ENCODE measurements at places on chromosomes 2 and 18.

DNA sequence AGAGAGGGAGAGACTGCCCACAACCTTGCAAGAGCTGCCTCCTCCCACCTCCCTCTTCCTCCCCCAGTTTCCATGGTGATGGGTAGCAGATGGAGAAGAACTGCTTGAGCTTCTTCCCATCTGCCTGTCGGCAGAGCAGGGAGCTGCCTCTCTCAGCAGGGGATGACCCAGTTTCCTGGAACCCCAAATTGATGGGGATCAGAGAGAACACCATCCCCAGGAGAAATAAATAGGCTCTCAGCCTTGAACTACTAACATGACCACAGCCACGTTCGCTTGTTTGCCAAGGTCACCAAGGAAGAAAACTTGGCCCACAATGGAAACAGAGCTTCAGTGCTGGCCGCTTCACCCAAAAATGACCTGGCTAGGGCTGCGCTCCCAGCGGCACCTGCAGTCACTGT is 82.2 kb downstream of the ADD2 start:
- DNase-seq = no peak

- no peak for DNase-seq
These were observed 51.2 kb downstream of the ANO7 start for GRCh38 chr2:241239552-241240202.

- DNase-seq = no peak
These were observed 71.8 kb upstream of the LRATD1 start for GRCh38 chr2:14560716-14561115.

DNA sequence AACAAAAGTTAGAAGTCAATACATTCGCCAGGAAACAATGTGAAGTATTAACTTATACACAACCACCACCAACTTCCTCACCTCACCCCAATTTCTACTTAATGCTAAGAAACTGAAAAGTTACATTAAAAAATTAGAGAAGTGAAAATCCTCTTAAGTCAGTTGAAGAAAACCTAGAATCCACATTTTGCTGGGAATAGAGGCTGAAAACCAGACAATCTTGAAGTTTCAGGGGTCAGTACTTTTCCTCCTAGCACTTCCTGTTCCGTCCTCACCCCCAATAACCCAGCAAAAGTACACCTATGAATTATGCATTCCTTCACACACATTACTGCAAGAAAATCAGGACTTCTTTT is 6.3 kb downstream of the YES1 start:
- DNase-seq = no peak

DNA sequence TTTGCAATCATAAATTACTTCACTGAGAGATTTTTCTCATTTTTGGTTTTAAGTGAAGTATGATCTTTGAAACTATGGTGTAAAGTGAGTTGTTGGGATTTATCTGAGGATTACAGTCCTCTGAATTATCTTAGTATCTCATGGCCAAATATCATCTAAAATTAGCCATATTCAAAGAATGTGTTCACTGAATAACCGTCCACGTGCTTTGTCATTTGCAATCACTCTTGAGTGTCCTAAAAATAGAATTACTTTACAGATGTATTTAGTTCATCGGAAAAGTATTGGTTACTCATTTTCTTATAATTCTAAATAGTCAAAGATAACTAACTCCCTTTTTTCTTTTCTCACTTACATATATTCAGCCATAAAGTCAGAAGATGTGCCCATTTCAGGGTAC is 141.2 kb downstream of the RTN4 start:
- no peak for DNase-seq

GRCh38 chr18:23138471-23138870 is 3.2 kb downstream of the CABLES1 start:
- no peak for DNase-seq

DNA sequence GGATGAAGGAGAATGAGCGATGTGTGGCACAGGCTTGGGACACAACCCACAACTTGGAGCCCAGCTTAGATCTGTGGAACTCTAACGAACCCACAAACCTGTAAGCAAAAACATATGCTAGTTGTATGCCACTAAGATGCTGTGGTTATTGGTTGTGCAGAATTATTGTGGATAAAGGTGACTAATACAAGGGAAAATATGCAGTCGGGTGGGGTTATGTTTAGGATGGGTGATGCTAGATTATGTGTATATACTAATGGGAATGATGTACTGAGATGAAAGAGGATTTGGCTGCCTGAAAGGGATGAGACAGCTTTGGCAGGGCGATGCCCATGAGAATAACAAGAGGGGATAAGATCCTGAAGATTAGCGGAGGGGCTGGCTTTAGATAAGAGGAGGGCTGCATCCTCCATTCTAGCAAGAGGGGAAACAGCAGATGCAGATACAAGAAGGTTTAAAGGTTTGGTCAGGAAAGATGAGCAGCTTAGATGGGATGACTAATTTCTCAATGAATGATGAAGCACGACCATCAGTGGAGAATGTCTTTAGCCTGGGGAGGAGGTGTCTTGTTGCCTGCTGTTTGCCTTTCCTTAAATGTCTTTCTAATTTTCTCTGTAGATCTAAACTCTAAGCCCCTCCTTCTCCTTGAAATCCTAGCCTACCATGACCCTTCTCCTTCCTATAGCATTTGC is 49.6 kb downstream of the GALNT14 start:
- DNase-seq = no peak

DNA sequence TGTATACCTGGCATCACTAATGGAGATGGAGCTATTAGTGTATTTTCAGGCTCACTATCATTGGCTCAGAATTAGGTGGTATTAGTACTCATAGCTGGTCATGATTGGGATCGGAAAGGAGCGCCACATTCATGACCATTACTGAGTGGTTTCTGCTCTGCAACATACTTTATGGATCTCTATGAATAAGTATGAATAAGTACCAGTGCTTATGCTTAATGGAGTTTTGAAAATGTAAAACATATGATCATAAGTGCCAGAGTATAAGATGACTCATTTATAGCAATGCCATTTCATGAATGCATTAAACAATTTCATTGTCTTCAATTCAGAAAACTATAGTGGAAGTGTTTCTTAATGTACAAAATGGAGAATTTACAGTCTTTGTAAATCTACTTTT is 156.7 kb downstream of the GALNT3 start:
- DNase-seq = no peak

DNA sequence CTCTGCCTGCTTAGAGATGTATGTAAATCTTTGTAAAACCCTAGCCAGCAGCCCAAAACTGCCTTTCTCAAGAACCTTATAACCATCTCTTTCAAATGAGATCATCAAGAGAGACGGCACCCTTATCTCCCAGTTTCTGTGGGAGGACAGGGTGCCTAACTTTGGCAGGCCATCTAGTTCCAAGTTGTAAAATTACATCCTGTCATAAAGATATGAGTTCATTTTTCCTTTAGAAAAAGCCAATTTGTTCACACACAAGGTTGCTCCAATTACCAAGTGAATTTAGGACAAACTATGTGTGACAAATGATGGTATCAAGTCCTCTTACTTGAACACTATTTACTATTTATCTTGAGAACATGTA is 65.3 kb downstream of the MEMO1 start:
- DNase-seq = no peak

DNA sequence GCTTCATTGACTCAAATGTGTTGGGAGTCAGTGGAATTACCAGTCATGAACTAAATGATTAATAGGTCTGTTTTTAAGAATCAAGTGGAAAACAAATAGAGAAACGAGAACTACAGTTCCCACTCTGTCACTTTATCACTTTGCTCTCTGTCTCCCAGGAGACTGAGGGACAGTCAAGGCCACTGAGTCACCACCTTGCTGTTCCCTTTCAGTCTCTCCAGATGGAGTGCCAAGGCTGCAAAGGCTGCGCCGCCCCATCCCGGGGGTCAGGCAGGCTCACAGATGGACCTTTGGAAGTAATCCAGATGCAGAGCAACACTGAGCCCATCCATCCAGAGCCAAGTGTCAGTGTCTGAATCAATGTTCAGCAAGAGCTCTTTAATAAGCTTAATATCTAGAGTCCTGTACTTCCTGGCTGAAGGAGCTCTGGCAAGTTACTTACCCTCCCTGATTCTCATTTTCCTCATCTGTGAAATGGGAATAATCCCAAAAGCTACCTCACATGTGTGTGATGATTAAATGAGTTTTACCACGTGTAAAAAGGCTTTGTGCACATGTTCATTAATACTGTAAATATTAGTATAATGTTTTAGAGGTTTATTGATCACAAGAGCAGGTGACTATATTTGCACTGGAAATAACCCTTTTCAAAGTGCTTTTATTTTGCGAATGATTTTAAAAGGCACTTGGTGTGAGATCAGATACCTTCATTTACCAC is 43.0 kb upstream of the EFEMP1 start:
- DNase-seq = no peak

GRCh38 chr2:200613692-200614091 is 27.9 kb downstream of the AOX1 start:
- DNase-seq = no peak

DNA sequence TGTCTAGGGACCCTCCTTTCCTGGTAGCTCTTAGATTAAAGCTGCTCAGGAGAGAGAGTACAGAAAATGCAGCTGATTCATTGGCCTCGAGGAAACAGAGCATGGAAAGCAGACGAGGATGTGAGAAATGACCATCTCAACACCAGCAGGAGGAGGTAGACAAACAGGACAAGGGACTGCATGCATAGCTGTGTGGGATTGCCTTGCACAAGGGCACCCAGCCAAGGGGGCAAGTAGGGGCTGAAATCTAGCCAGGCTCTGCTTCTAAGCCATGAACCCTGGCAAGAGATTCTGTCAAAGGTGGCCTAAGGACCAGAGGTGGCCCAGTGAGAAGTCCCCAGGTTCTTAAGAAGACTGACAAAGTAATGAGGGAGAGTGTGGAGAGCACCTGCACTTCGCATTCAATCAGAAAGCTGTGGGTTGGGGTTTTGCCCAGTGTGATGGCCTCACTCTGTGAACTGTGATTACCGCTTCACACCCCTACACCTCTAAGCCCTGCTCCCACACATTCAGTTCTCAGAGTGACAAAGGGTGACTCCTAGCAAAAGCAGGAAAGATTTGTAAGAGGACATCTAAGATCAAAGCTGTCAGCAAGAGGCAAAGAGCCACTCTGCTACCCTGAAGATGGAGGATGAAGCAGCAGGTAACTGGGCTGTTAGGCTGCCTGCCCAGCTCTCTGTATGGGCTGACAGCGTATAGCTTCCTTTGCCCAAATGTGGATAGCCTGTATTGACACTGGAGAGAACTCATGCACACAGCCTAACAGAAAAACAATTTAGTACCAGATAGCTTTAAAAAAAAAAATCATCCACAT is 151.3 kb upstream of the PELI1 start:
- no peak for DNase-seq

DNA sequence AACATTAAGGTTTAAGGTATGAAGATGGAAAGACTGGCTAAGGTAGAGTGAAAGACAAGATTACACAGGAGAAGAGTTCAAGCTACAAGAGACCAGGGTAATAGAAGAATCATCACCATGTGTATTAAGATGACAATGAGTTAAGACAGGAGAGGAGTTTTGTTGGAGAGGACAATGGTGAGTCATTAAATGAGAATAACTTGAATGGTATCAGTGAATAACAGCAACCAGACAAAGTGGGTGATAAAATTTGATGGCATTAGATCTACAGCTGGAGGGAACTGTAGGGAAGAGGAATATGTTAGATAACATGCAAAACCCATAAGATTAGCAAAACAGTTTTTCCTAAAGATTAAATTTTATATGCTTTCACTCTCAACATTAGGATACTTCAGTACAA is 18.8 kb upstream of the ENOSF1 start:
- no peak for DNase-seq

- no peak for DNase-seq
These were observed 72.0 kb upstream of the TMEM178A start for GRCh38 chr2:39593439-39594393.

Measured in CD4-positive, alpha-beta T cell treated with Interleukin-4 for 4 hours (primary cell).